ENCODE measurements at places on chromosomes 16 and 17.

DNA sequence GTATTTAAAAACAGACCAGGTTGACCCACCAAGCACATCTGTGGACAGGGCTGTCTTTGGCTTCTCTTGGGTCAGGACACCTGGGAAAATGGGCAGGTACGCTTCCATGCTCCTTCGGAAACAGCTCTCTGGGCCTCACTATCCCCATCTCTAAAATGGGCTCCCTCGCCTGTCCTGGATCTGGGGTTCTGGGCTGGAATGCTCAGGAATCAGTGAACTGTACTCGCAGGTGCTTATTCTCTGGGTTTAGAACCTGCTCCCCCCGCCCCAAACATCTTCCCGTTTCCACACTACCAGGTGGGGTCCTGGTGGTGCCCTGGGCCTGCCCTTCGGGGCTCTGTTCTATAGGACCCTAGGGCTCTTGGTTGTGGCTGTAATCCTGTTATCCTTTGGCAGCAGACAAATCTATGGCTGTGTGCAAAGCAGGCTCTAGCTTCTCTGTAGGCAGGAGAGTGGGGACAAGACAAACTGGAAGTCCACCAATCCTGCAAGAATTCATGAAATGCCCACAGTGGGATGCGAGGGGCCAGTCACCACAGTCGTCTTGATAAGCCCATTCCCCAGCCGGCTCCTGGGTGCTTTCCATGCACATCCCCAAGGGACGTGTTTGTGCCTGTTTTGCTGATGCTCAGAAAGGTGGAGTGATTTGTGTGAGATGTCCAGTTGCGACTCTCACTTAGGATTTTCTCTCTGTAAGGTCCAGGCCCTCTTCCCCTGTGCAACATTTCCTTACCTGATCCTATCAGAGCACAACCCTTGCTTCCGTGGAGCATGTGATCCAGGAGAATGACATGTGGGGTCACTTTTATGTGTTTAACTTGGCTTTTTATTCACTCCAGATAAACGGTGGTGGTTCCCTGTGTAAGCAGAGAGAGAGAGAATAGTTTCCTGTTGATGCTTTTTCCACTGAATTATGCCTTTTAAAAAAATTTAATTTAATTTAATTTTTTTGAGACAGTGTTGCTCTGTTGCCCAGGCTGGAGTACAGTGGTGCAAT, 37.2 kb downstream of the HAPSTR1 start:
- no peak for DNase-seq

- no peak for DNase-seq
Observed at GRCh38 chr17:2369551-2370210, 31.2 kb downstream of the MNT start.

GRCh38 chr17:22268214-22268911, 576.0 kb downstream of the KCNJ18 start:
- no peak for DNase-seq

DNA sequence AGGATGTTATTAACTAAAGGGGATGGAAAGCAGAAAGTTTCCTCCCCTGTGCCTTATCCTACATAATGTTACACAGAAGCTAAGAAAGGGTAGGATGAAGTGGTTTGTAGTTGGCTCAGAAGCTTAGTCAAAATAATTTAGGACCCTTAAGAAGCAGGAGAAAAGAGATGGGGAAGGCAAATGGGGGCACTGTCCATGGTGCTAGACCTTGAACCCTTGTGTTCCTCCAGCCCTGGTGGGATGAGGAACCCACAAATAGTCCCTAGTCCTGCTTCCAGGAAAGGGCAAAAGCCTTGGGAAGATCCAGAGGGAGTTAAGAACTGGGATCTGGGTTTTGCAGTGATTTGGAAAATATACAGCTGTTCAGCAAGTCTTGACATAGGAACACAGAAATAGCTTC, 54.5 kb downstream of the SLC5A11 start:
- no peak for DNase-seq

Measured in stimulated activated effector memory CD8-positive, alpha-beta T cell treated with anti-CD3 and anti-CD28 coated beads, Interleukin-12 subunit alpha, Interleukin-12 subunit beta, amount 100 ng/mL, for 72 hours (primary cell).